ENCODE measurements at places on chromosomes 7 and 10.

- no peak overlapping the region for H3K27ac ChIP-seq
- no peaks in the 10 kb centered on the region for H3K36me3 ChIP-seq
- no peaks in the 10 kb centered on the region for H3K4me1 ChIP-seq
- no peak for DNase-seq
- H3K4me3 ChIP-seq = peak overlapping the region; percentile 43
These were observed 683.9 kb downstream of the MAGI2 start for GRCh38 chr7:78769481-78770101.

DNA sequence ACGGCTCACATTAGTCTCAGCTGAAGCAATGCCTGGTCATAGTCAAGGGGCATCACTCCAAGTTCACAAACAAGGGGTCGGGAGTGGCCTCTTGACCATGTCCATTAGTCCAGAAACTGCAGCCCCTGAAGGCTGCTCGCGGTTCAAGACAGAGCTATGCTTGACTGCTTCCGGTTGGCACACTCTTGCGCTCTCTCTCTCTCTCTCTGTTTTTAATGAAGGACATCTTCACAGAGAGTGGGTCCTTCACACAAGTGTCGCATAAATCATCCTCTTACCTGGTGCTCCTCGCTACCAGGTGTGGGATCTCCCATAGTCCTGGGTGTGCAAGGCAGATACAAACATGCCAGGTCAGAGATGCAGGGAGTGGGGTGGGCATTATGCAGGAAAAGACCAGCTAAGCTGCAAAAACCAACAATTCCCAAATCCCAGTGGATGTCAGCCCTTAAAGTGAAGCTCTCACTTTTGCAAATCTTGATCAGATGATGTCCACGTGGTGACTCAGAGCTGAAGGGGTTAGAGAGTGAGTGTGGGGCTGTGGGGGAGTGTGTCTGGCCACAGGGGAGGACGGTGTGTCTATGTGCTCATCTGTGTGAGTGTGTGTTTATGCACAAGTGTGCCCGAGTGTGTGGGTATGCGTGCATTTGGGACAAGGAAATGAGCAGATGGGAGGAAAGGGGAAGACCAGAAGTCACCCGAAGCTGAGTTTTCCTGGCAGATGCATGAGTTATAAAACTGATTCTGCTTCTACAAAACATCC is 83.7 kb upstream of the PPP2R2D start:
- H3K27me3 ChIP-seq = no peaks in the 10 kb centered on the region
- no peak overlapping the region for H3K27ac ChIP-seq
- no peaks in the 10 kb centered on the region for H3K36me3 ChIP-seq
- H3K4me1 ChIP-seq = no peaks in the 10 kb centered on the region
- H3K4me3 ChIP-seq = no peak overlapping the region

- no peak overlapping the region for H3K4me3 ChIP-seq
- H3K36me3 ChIP-seq = no peaks in the 10 kb centered on the region
- H3K27me3 ChIP-seq = no peaks in the 10 kb centered on the region
- H3K4me1 ChIP-seq = no peaks in the 10 kb centered on the region
- H3K27ac ChIP-seq = no peak overlapping the region
These were observed 258.0 kb upstream of the KCND2 start for GRCh38 chr7:120014925-120015465.

- H3K27ac ChIP-seq = no peak overlapping the region
- no peaks in the 10 kb centered on the region for H3K4me1 ChIP-seq
- peaks cover 22% of the 10 kb centered on the region for H3K36me3 ChIP-seq
- H3K4me3 ChIP-seq = no peak overlapping the region
- DNase-seq = no peak
These were observed 98.6 kb upstream of the KCTD7 start for GRCh38 chr7:66529883-66530610.

DNA sequence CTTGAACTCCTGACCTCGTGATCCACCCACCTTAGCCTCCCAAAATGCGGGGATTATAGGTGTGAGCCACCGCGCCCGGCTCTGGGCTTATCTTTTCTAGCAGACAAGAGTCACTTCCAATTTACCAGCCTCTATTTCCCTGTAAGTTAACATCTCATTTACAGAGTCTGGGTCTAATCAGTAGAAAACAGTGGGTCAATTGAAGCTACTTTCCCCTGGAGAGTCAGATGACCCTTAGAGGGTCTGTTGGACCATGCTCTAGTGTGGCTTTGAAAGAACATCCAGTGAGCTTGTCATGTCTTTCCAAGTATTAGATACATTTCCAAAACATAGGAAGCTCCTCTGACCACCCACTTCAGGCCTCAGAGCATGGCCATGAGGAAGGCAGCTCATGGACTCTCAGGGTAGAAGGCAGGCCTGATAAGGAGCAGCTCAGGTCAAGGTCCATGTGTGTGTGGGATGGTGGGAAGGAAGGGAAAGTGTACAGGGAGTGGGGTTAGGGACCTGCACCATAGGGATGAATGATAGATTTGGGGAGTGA is 27.6 kb upstream of the RBM20 start:
- H3K27ac ChIP-seq = no peak overlapping the region
- no peaks in the 10 kb centered on the region for H3K36me3 ChIP-seq
- DNase-seq = no peak
- H3K27me3 ChIP-seq = no peaks in the 10 kb centered on the region
- H3K4me1 ChIP-seq = no peaks in the 10 kb centered on the region

GRCh38 chr10:106296750-106297392 is 867.6 kb downstream of the SORCS1 start:
- no peak overlapping the region for H3K27ac ChIP-seq
- no peaks in the 10 kb centered on the region for H3K27me3 ChIP-seq
- no peak overlapping the region for H3K4me3 ChIP-seq
- H3K36me3 ChIP-seq = no peaks in the 10 kb centered on the region
- DNase-seq = no peak
- no peaks in the 10 kb centered on the region for H3K4me1 ChIP-seq

GRCh38 chr10:132516771-132517725 is 20.5 kb upstream of the INPP5A start:
- DNase-seq = peak; percentile 87
- H3K27ac ChIP-seq = peak overlapping the region; percentile 97
- no peaks in the 10 kb centered on the region for H3K36me3 ChIP-seq
- no peaks in the 10 kb centered on the region for H3K27me3 ChIP-seq
- peak overlapping the region; percentile 37 for H3K4me3 ChIP-seq

- H3K27me3 ChIP-seq = no peaks in the 10 kb centered on the region
- H3K4me1 ChIP-seq = no peaks in the 10 kb centered on the region
- peak; percentile 11 for DNase-seq
- H3K36me3 ChIP-seq = no peaks in the 10 kb centered on the region
These were observed 71.2 kb upstream of the EFCAB10 start for GRCh38 chr7:105652359-105652993.

DNA sequence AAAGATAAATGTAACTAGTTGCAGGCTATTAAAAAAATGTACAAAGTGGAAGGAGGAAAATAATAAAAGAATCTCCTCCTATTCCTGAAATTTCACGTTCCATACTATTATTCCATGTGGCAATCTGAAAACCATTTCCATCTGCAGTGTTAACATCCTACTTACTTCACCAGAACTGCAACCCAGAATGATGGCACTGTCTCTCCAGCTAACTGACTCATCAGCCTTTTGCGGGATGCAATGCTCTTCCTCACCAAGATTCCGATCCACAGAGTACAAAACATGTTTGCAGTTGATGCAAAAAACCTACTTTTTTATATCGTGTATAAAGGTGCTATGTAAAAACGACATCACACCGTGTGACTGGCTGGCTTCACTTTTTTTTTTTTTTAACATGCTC is 50.8 kb downstream of the ESYT2 start:
- peaks cover 26% of the 10 kb centered on the region for H3K4me1 ChIP-seq
- no peak overlapping the region for H3K4me3 ChIP-seq
- H3K36me3 ChIP-seq = peaks cover 30% of the 10 kb centered on the region
- no peaks in the 10 kb centered on the region for H3K27me3 ChIP-seq
- DNase-seq = no peak

All from ascending aorta (tissue), 2 donors.